Aortic smooth muscle cell (primary cell): ENCODE measurements at places on chromosomes 5 and 9. TPM values are rescaled to one million over a fixed set of nuclear protein-coding genes. Genes with fewer than 3 reads are reported as not detected.

The TAS2R1 gene
- total RNA-seq = not detected in 2 replicates

The INSL6 gene
- not detected in 2 replicates for total RNA-seq

The MGAT4B gene
- 210 and 239 TPM in 2 replicates for total RNA-seq

The CAMK4 gene
- total RNA-seq = 0.37 and 0.66 TPM in 2 replicates

The PCDHB9 gene
- total RNA-seq = 0.40 and 0.44 TPM in 2 replicates

The OTULINL gene
- total RNA-seq = not detected in 2 replicates

The NKD2 gene
- total RNA-seq = 0.13 and 3.7 TPM in 2 replicates

The RAI14 gene
- 80.5 and 89.8 TPM in 2 replicates for total RNA-seq
